Sigmoid colon (tissue), 7 donors: ENCODE measurements at places on chromosomes 1 and 21. TPM values are rescaled to one million over a fixed set of nuclear protein-coding genes. Genes with fewer than 3 reads are reported as not detected.

DNA sequence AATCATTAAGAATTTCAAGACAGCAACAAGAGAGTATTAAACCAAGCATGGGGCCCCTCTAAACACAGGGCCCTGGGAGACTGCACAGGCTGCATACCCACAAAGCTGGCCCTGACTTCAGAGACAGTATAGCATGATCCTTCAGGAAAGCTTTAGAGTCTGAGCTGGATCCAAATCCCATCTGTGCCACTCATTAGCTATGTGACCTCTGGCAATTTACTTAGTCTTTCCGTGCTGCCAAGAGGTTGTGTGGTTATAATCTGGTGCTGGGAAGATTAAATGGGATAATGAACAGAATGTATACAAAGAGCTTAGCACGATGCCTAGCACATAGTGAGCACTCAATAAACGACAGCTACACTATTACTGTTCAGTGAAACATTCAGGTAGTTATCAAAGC, 4.0 kb downstream of the PHC2 start:
- H3K36me3 ChIP-seq = no peaks in the 10 kb centered on the region
- no peak overlapping the region for H3K27ac ChIP-seq
- no peaks in the 10 kb centered on the region for H3K27me3 ChIP-seq
- H3K4me1 ChIP-seq = peaks cover 22% of the 10 kb centered on the region

Gene KCNA3
- not detected for total RNA-seq

GRCh38 chr1:79929356-79929755, 922.8 kb upstream of the ADGRL4 start:
- no peaks in the 10 kb centered on the region for H3K36me3 ChIP-seq
- no peaks in the 10 kb centered on the region for H3K4me1 ChIP-seq
- no peak for DNase-seq
- no peaks in the 10 kb centered on the region for H3K27me3 ChIP-seq
- no peak overlapping the region for H3K27ac ChIP-seq

GRCh38 chr1:79807816-79808215, 801.3 kb upstream of the ADGRL4 start:
- no peak for DNase-seq
- H3K4me1 ChIP-seq = no peaks in the 10 kb centered on the region
- no peak overlapping the region for H3K27ac ChIP-seq
- no peaks in the 10 kb centered on the region for H3K27me3 ChIP-seq
- H3K36me3 ChIP-seq = no peaks in the 10 kb centered on the region

Gene NCMAP
- total RNA-seq = not detected

DNA sequence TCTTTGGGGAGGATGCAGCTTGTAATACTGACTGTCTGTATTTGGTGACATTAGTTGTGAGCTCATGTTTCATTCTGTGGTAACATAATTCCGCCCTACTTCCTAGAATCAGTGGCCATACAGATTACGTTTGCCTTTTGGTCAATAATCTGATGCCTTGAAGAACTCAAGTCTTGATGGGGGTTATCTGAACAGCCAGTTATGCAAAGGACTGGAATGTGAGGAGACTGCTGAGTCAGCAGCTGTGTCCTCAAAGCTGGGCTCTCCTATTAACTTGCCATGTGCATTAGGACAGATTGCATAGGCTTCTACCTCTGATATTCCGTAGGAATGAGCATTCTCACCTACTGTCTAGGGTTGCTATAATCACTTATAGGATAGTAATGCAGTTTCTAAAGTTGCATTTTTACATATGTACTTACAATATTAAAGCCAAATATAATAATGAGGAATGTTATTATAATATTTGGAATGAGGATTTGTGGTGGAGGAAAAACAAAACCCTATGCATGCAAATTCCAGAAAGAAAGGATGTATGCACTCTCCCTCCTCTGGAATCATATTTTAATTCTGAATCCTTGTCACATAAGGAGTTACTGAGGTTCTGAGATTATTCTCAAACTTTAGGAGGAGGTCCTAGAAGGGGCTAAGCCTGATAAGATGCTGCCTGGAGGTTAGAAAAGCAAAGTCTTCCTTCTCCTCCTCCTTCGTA, 116.0 kb downstream of the NOS1AP start:
- DNase-seq = no peak
- H3K4me1 ChIP-seq = no peaks in the 10 kb centered on the region
- no peaks in the 10 kb centered on the region for H3K27me3 ChIP-seq
- H3K36me3 ChIP-seq = no peaks in the 10 kb centered on the region

- H3K36me3 ChIP-seq = no peaks in the 10 kb centered on the region
- no peak overlapping the region for H3K27ac ChIP-seq
- no peak for DNase-seq
- no peaks in the 10 kb centered on the region for H3K27me3 ChIP-seq
These were observed 6.4 kb upstream of the SDC3 start for GRCh38 chr1:30914931-30915330.

DNA sequence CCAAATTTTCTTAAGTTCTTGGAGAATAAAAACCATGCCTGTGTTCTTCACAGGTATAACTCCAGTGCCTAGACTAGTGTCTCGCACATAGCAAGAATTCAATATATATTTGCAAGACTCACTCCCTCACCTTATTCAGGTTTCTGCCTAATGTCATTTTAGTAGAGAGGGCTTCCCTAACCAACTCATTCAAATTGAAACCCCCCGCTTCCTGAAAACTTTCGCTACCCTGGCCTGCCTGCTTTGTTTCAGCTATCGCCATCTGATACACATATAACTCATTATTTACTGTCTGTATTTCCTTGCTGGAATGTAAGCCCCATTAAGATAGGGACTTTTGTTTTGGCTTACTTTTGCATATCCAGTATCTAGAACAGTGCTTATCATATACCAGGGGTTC, 8.6 kb downstream of the YARS1 start:
- H3K4me3 ChIP-seq = no peak overlapping the region
- no peaks in the 10 kb centered on the region for H3K27me3 ChIP-seq
- DNase-seq = no peak
- H3K27ac ChIP-seq = no peak overlapping the region
- no peaks in the 10 kb centered on the region for H3K4me1 ChIP-seq
- peaks cover 24% of the 10 kb centered on the region for H3K36me3 ChIP-seq

GRCh38 chr1:230087028-230087716, 20.1 kb downstream of the GALNT2 start:
- no peak overlapping the region for H3K4me3 ChIP-seq
- H3K36me3 ChIP-seq = no peaks in the 10 kb centered on the region
- H3K27ac ChIP-seq = peak overlapping the region; percentile 81
- no peak for DNase-seq
- no peaks in the 10 kb centered on the region for H3K27me3 ChIP-seq

DNA sequence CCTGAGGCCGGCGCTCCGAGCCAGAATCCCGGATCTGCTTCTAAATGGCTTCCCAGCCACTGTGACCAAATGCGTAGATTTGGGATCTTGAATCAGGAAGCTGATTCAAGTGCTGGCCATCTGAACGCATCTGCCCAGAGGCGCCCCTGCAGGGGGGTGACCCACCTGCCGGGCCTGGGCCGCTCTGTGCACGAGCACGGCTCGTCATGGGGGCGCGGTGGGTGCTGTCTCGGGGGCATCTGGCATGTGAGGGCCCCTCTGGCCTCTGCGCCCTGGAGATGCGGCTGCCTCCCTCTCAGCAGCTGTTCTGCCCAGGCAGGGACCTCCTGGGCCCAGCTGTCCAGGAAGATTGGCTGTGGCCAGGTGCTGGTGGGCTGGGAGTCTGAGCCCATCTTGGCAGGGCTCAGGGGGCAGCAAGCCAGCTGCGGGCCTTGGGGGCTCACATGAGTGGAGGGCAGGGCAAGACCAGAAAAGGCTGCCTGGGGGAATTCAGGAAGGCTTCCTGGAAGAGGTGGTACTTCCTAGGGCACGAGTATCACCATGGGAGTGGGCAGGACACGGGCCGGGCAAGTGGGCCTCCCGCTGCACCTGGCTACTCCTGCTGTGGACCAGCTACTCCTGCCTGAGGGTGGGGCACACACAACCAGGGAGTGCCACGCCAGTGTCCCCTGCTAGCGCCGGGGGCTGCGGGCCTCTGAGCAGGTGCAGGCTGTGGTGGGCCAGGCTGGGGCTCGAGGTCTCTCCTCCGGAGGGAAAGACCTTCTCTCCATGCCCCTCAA, 25.1 kb downstream of the PLCH2 start:
- no peak overlapping the region for H3K4me3 ChIP-seq
- no peak for DNase-seq
- H3K36me3 ChIP-seq = no peaks in the 10 kb centered on the region
- no peak overlapping the region for H3K27ac ChIP-seq
